Tibial nerve (tissue), 4 donors: ENCODE measurements at places on chromosomes 12 and 14. TPM values are rescaled to one million over a fixed set of nuclear protein-coding genes. Genes with fewer than 3 reads are reported as not detected.
A peak's percentile ranks its signal among the peaks of the same experiment; 100 is the strongest.

ZC3H10 gene
- 5.1 TPM for total RNA-seq

SLC38A4 gene
- 0.42 TPM for total RNA-seq

PCNX4 gene
- 66.2 TPM for total RNA-seq

GRCh38 chr14:72651714-72652113 is 242.2 kb downstream of the DPF3 start:
- no peaks in the 10 kb centered on the region for H3K4me1 ChIP-seq
- no peaks in the 10 kb centered on the region for H3K36me3 ChIP-seq
- no peak overlapping the region for H3K4me3 ChIP-seq
- H3K27ac ChIP-seq = no peak overlapping the region

DNA sequence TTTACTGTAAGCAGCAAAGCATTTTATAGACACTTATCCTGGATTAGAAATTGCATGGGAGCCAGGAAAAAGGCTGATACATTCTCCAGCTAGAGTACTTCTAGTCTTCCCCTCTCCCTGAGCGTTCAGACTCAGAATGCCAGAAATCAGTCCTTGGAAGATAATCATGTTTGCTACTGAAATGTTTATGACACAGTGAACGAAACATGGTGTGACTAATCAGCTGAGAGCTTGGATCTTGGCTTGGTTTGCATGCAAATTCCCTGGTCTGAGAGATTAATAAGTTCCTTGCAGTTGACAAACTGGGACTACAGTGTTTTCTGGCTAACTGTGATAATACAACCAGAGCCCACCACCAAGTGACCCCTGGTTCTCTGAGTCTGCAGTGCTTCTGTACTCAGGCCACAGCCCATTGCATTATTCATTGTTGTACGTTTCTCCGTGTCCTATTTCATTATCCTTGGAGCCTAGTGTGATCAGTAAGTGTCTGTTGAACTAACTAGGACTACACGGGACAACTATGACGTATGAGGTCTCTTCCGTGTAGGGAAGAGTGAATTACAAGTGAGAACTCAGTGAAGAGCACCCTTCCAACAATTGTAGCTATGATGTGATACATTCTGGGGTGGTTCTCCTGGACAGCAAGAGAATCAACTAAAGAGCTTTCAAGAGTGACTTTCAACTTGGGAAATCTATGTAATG is 34.6 kb upstream of the EVL start:
- no peaks in the 10 kb centered on the region for H3K27me3 ChIP-seq
- H3K36me3 ChIP-seq = no peaks in the 10 kb centered on the region
- peaks cover 14% of the 10 kb centered on the region for H3K4me1 ChIP-seq
- no peak overlapping the region for H3K27ac ChIP-seq
- H3K4me3 ChIP-seq = no peak overlapping the region

DNA sequence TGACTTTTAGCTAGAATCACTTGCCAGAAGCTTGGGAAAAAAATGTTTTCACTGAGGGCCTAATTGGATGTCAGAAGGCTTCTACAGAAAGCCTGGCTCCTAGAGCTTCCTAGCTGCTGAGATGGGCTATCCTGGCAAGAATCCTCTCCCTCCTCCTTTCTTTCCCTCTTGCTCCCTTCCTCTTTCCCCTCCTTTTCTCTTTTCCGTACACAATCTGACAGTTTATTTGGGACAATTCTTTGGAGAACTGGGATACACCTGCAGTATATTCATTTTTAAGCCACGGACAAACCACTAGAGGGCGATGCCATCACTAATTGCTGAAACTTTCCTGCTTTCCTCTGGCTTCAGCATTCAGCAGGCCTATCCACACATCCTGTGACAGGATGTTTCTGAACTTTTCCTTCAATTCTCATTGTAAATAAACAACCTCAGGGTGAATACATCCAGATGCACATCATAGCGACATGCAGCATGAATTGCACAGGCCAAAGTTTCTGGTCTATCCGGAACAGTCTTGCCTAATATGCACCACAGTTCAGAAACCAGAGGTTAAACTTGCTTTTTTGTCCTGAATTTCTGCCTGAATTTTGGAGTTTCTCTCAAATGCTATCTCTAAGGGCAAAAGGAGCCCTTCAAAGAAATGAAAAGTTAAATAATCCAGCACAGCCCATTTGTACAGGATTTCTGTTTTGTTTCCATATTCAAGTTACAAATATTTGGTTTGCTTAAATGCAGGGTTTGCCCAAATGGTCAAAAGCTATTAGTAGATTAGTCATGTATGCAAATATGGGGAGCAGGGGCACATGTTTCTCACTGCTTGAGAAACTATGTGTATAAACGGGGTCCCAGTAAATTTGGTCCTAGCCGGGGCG is 142.8 kb downstream of the PAWR start:
- H3K27me3 ChIP-seq = no peaks in the 10 kb centered on the region
- no peak overlapping the region for H3K27ac ChIP-seq
- no peak overlapping the region for H3K4me3 ChIP-seq
- no peak for DNase-seq

DNA sequence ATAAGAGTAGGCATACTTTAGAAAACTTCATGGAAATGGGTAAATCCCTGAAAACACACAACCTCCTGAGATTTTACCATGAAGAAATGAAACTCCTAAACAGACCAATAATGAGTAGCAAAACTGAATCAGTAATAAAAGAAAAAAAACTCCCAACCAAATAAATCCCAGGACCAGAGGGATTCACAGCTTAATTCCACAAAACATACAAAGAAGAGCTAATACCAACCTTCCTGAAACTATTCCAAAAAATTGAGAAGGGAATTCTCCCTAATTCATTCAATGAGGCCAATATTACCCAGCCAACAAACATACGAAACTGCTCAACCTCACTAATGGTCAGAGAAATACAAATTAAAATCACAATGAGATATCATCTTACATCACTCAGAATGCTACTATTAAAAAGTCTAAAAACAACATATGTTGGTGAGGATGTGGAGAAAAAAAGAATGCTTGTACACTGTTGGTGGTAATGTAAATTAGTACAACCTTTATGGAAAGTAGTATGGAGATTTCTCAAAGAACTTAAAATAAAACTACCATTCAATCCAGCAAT is 97.3 kb upstream of the ST8SIA1 start:
- H3K27ac ChIP-seq = no peak overlapping the region
- no peak for DNase-seq
- H3K4me1 ChIP-seq = no peaks in the 10 kb centered on the region
- no peak overlapping the region for H3K4me3 ChIP-seq

DNA sequence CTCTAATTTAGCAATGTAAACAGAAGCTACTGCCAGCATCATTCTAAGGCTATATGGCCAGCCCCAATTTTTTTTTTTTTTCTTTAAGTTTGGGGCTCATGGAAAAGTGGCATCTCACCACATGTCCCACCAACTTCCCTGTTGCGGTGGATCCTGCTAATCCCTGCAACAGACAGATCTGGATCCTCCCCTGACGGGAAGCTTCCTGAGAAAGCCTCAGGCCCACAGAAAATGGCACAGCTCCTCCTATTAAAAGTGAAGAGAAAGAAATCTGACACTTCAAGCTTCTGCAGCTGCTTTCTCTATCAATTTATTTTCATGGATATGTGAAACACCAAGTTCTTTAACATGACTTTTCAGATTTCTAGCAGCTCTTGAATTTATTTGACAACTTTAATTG is 433.8 kb upstream of the DCN start:
- H3K4me3 ChIP-seq = no peak overlapping the region
- H3K27ac ChIP-seq = no peak overlapping the region
- no peak for DNase-seq
- no peaks in the 10 kb centered on the region for H3K27me3 ChIP-seq
- no peaks in the 10 kb centered on the region for H3K36me3 ChIP-seq
- no peaks in the 10 kb centered on the region for H3K4me1 ChIP-seq

DNA sequence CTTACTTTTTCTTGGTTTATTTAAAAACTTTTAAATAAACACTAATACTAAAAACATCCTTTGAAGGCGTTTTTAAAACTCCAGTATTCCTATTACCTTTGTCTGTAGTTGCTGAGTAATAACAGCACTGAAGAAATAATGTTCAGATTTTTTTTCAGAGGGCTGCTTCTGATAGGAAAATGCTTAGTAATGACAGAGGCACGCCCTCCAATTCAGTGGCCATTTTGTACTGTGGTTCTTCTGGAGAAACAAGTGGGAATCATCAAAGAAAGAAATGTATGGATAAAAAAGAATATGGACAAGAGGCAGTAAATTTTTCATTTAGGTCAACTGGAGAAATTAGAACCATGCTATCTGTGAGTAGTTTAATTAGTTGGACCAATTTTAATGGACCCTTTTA is 13.6 kb downstream of the VEZT start:
- no peak overlapping the region for H3K27ac ChIP-seq
- H3K4me3 ChIP-seq = no peak overlapping the region
- no peak for DNase-seq
- H3K4me1 ChIP-seq = peaks cover 50% of the 10 kb centered on the region
- H3K27me3 ChIP-seq = no peaks in the 10 kb centered on the region
- H3K36me3 ChIP-seq = no peaks in the 10 kb centered on the region

- no peak overlapping the region for H3K4me3 ChIP-seq
- DNase-seq = no peak
- H3K27me3 ChIP-seq = no peaks in the 10 kb centered on the region
- H3K27ac ChIP-seq = no peak overlapping the region
- H3K4me1 ChIP-seq = no peaks in the 10 kb centered on the region
These were observed 50.2 kb downstream of the FOXN4 start for GRCh38 chr12:109258607-109259544.

DNA sequence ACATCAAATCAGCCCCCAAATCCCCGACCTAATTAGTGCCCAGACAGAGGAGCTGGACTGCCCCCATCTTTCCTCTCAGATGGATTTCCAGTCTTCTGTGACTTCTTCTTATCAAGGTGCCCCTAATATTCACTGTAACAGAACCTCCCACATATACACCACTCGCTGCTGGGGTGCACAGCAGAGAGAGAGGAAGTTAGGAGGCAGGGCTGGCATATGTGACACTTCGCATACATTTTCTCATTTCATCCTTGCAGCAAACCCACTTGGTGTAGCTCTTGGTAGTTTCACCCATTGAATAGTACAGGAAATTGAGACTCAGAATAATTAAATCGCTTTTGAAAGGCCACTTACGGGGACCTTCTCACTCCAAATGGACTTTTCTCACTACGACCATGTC is 56.5 kb upstream of the CCND2 start:
- H3K27ac ChIP-seq = no peak overlapping the region
- no peaks in the 10 kb centered on the region for H3K36me3 ChIP-seq
- no peak overlapping the region for H3K4me3 ChIP-seq
- no peaks in the 10 kb centered on the region for H3K27me3 ChIP-seq
- H3K4me1 ChIP-seq = no peaks in the 10 kb centered on the region
- DNase-seq = no peak

DNA sequence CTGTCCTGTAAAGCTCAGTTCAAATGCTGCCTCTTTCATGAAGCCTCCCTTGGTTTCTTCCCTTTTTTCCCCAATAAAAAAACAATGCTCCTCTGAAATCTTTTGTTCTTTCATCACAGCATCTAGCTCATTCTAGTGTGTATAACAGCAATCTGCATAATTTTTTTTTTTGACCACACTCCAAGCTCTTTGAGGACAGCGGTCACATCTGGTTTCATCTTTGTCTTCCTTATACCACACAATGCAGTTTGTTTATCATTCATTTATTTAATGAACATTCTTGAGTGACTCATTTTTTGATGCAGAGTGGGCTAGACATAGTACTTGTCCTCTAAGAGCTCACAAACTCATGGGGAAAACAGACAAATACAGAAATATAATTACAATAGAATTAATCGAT is 7.3 kb downstream of the GNG2 start:
- H3K4me1 ChIP-seq = peaks cover 78% of the 10 kb centered on the region
- H3K36me3 ChIP-seq = no peaks in the 10 kb centered on the region
- H3K27ac ChIP-seq = peak overlapping the region; percentile 91

GRCh38 chr14:35821564-35822411 is 4.3 kb upstream of the BRMS1L start:
- no peaks in the 10 kb centered on the region for H3K4me1 ChIP-seq
- no peak for DNase-seq
- H3K27ac ChIP-seq = no peak overlapping the region
- H3K36me3 ChIP-seq = no peaks in the 10 kb centered on the region
- no peaks in the 10 kb centered on the region for H3K27me3 ChIP-seq
- no peak overlapping the region for H3K4me3 ChIP-seq
